ENCODE measurements at places on chromosomes 5 and 9.

GRCh38 chr9:136172412-136173079 lies 32.4 kb downstream of the LHX3 start:
- no peak for DNase-seq

GRCh38 chr9:78213712-78214111 lies 22.2 kb upstream of the CEP78 start:
- no peak for DNase-seq

- no peak for DNase-seq
Measured at GRCh38 chr5:39262981-39263380, 43.6 kb upstream of the FYB1 start.

GRCh38 chr9:127682351-127683136 lies 24.2 kb upstream of the CFAP157 start:
- DNase-seq: no peak

- DNase-seq: no peak
Measured at GRCh38 chr5:52743529-52743928, 44.2 kb upstream of the ITGA1 start.

DNA sequence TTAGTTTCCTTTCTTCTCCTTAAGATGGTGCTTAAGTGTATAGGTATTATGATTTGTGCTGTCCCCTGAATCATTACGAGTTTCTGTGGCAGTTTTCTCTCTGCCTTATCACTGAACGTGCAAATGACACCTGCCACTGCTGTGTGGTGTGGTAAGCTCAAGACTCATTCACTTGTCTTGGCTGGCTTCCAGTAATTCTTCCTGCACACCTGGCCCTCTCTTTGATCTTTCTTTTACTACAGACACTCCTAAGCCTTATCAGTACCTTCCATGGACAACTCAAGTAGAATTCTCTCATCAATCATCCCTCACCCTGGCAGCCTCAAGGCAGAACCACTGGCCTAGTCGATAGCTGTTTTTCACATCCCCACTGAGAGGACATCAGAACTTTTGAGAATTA lies 82.6 kb upstream of the ADAMTS19 start:
- no peak for DNase-seq

- no peak for DNase-seq
Measured at GRCh38 chr9:32177396-32177795, 207.0 kb upstream of the ACO1 start.

GRCh38 chr5:58890701-58891085 lies 307.8 kb downstream of the RAB3C start:
- DNase-seq: no peak

GRCh38 chr5:124865603-124866354 lies 119.3 kb upstream of the ZNF608 start:
- DNase-seq: no peak

GRCh38 chr9:93452710-93453046 lies 703 bp downstream of the FAM120AOS start:
- DNase-seq: no peak

GRCh38 chr9:31839273-31839672 lies 545.2 kb upstream of the ACO1 start:
- DNase-seq: no peak

- DNase-seq: no peak
Measured at GRCh38 chr9:70994582-70994981, 126.8 kb downstream of the TRPM3 start.

DNA sequence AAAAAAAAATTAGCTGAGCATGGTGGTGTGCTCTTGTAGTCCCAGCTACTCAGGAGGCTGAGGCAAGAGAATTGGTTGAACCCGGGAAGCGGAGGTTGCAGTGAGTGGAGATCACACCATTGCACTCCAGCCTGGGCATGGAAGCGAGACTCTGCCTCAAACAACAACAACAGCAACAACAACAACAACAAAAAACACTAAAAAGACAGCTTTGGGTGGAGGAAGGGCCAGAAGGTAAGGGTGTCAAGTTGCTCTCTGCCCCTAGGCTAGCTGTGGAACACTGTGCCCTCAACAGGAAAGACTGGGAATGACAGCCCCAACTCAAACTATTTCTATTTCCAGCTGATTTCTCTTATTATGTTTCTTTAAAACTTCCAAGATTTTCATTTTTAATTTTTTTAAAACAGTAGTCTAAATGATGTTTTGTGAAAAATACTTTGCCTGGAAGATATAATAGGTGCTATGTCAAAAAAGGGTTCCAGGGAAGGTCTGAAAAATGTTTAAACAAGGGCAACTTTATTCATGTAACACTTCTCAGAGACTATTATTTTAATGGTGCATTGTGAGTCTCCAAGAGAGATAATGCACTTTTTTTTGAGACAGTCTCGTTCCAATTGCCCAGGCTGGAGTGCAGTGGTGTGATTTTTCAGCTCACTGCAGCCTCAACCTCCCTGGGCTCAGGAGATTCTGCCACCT lies 29.9 kb downstream of the CLINT1 start:
- DNase-seq: no peak

GRCh38 chr9:27540502-27540901 lies 10.9 kb upstream of the MOB3B start:
- DNase-seq: no peak

- no peak for DNase-seq
Measured at GRCh38 chr9:79490657-79491248, 81.0 kb upstream of the TLE4 start.

DNA sequence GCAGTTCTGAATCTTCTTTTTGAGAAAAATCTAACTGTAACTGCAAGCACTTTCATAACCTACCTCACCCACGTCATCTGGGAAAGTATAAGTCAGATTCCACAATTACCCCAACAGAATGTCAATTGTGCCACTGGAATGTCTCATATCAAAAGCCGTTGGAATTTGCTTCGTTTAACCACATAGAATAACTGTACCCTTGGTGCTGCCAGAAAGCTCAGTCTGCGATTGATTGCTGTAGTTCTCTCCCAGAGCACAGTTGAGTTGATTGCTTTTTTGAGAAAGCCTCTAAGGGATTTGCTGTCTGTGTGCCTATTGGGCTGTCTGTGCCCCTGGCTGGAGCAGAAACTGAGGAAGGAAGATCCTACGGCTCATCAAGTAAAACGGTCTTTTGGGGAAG lies 583.6 kb downstream of the TMEM38B start:
- DNase-seq: no peak

- no peak for DNase-seq
Measured at GRCh38 chr5:14004598-14005394, 60.3 kb upstream of the DNAH5 start.

DNA sequence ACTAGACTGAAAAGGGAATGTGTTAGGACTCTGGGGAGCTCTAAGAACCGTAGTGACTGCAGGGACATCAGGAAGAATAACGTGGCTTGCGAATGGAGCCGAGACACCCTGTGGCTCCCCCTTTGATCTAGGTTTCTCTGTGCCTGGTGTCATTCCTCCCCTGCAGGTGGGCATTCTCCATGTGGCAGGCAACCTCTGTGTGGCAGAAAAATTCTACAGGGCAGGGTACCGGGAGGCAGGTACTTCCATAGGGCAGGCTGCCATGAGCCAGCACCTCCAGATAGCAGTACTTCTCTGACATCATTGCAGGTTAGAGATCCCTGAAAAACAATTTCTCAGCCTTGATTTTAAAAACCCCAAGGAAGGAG lies 43.1 kb downstream of the ROPN1L start:
- no peak for DNase-seq

GRCh38 chr9:125700791-125701190 lies 6.2 kb downstream of the MAPKAP1 start:
- no peak for DNase-seq

DNA sequence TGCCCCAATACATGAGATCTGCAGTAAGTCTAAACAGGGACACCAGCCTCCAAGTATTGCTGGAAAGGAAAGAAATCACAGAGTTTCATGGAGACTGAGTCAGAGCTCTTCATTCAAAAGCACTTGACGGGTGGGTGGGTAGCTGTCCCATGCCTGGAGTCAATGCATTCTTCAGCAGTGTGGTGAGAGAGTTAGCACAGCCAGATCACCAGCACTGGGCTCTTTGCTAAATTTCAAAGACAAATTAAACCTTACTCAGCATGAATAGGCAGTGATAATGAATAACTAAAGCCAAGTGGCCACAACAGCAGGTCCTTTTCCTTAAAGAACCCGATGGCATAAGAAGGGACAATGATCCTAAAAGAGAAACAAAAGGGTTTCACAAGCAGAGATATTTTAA lies 192.4 kb downstream of the ACTL7B start:
- DNase-seq: no peak

DNA sequence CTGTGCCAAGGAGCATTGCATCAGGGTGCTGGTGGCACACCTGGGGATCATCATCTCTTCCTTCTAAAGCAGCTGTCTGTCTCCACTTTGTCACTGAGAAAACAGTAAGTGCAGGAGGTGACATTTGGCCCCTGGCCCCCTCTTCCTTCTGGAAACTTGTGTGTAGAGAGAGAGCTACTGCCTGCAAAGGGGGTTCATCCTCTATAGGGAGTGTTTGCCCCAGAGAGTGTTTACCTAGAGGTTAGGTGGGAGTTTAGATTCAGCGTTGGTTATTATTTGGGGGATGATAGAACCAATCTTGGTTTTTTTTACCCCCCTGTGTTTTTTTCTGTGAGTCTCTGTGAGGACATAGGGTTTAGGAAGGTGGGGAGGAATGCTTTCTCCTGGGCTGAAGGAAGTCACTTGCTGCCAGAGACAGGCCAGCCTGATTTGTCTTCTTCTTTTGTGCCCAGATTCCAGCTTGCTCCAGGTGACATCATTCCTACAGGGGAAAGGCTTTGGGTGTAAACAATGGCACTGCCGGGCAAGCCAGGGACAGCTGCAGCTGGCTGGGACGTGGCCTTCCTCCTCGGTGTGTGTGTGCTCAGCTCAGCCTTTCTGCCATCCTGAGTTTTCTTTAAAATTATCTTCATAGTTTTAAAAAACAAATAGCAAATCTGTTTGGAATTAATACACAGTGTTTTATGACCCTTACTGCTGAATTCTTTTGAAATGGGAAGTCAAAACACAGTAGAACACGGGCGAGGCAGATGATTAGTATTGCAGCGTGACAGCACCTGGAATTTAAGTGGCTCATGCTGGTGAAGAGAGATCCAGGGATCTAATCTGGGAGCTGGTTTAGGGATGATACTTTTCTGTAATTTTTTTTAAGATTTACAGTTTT lies 24.5 kb downstream of the PRRC2B start:
- DNase-seq: no peak

DNA sequence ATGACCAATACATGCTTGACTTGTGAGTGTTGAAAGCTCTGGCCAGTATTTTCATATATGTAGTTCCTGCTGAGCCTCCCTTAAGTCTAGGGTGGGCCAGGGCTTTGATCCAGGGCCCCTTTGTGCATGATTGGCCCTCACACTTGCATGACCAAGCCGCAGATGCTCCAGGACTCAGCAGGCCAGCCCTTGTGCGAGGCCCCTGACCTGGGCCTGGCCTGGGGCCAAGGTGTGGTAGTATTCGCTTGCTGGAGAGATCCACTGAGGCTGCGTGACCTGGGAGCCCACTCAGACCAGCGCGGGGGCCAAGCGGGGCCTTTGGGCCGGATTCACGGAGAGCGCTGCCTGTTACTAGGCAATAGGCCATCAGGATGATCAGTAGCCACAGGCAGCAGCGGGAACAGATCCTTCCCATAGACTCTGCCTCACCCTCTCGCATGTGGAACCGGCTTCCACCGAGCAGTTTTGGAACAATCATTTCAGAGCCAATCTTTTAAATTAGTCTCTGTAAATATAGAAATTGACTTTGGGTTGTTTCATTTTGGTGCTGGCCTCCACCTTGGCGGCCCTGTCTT lies 79.0 kb upstream of the PTCH1 start:
- DNase-seq: no peak

GRCh38 chr5:132775476-132775961 lies 1.5 kb downstream of the SEPTIN8 start:
- no peak for DNase-seq

DNA sequence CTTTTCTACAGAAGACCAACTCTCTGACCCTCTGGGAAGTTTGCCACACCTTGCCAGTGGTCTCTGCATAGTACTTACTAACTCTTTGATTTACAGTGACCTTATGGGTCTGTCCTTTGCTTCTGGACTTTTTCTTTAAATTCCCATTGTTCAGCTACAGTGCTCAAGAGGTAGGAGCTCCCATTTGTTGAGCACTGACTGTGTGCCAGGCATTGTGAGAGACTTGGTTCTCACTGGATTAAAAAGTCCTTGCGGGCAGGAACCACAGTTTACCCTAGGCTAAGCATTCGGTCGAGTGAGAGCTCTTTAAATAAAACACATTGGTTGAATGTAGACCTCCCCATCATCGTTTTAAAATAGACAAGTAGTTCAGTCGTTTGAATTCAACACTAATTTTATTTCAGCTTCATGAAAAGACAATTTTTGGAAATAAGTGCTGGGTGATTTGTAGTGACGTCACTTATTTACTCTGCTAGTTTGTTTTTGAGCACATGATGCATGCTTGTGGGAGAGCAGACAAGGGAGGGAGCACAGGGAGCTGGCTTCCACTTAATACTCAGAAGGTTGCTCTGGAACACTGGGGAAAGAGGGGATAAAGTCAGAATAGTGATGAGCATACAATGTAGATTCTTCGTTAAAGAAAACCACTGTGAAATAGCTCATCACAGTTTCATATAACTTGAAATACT lies 27.1 kb downstream of the RASGRF2 start:
- no peak for DNase-seq

DNA sequence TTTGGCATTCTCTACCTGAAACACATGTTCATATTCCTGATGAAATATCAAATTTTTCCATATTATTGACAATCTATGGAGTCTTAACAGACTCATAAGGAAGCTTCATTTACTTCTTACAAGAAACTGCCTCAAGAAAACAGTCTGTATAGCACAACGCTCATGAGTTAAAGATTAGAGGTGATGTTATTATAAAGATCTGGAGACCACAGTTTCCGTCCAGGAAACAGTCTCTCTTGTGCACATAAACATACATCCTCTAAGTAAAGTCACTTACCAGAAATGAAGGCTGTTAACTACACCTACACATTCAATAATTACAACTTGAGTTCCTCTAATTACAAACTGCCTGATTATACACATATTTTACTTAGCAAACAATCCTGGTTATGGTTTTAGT lies 86.9 kb downstream of the RAPGEF6 start:
- DNase-seq: no peak

GRCh38 chr5:112548246-112548881 lies 129.3 kb upstream of the EPB41L4A start:
- DNase-seq: no peak

DNA sequence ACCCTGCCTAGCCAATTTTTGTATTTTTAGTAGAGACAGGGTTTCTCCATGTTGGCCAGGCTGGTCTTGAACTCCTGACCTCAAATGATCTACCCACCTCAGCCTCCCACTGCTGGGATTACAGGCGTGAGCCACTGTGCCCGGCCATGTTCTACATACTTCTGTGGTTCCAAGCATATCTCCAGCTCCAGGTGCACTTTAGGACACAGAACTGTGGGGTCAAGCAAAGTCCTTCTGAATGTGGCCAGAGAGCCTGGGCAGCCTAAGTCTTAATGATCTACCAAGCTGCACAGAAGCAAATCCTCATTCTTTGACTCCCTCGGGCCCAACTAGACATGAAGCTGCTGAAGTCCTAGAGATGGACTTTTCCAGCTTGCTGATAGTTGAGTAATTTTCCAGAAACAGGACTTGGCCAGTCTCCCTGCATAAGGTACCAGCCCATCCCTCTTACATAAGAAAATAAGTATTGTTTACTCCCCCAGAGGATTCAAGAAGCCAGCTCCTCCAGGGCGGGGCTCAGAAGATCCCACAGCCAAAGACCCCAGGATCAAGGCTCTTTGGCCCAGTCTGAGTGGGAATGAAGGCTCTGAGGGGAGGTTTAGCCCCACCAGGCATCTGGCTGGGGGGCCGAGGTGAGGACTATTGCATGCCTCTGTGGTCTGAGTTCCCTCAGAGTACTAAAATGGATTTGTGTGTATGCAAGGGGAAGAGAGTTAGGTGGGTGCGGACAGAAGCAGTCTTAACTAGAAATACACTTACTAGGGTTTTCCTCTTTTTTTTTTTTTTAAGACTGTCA lies 8.7 kb downstream of the CLTB start:
- no peak for DNase-seq

- DNase-seq: no peak
Measured at GRCh38 chr5:32780508-32780919, 69.4 kb downstream of the NPR3 start.

All from neuronal stem cell (in vitro differentiated cells).